ENCODE measurements at places on chromosomes 2 and 18. TPM values are rescaled to one million over a fixed set of nuclear protein-coding genes. Genes with fewer than 3 reads are reported as not detected.

DNA sequence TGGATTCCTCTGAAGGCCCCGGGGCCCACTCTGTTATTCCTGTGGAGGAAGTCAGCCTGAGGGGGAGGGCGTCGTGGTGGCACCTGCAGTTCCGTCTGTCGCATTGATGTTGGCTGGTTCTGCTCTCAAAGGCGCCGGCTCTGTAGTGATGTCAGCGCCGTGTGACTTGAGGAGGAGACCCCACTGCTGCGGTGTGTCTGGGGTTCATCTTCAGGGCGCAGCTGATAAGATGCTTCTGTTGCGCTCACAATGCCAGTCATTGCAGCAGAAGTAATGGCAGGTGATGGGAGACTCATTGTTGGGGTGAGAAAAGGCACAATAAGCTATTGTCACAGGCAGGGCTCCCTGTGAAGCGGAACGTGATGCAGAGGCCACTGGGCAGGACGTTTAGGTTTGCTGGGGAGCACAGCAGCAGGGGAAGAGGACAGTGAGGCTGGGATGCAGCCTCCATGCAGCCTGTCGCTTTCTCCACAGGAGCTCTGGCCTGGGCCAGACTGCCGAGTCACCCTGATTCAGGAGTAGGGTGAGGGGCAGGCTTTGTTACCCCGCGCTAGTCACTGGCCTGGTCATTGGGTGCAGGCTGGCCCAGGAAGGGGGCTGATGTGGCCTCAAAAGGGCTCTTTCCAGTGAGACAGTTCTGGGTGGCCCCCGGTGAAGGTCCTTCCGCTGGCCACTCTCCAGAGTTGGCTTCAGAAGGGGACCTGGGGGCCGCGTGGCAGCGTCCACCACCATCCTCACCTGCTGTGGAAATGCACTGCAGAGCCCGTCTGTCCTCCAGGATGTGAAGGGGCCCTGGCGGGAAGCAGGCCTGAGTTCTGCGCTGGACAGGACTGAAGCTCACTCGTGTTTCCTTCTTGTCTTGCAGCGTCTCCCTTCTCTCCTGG lies 42.9 kb downstream of the SH3BP4 start:
- H3K27me3 ChIP-seq, result peaks cover 3% of the 10 kb centered on the region
- H3K4me1 ChIP-seq, result peaks cover 2% of the 10 kb centered on the region
- H3K27ac ChIP-seq, result no peak overlapping the region
- DNase-seq, result no peak

GRCh38 chr2:62660087-62660486 lies 45.4 kb upstream of the EHBP1 start:
- no peaks in the 10 kb centered on the region for H3K36me3 ChIP-seq
- H3K4me3 ChIP-seq, result no peak overlapping the region
- peaks cover 33% of the 10 kb centered on the region for H3K4me1 ChIP-seq
- H3K27me3 ChIP-seq, result no peaks in the 10 kb centered on the region

- H3K27ac ChIP-seq, result no peak overlapping the region
- H3K36me3 ChIP-seq, result no peaks in the 10 kb centered on the region
- peaks cover 4% of the 10 kb centered on the region for H3K27me3 ChIP-seq
- no peak for DNase-seq
- H3K4me3 ChIP-seq, result no peak overlapping the region
- H3K4me1 ChIP-seq, result peaks cover 29% of the 10 kb centered on the region
Observed at GRCh38 chr2:100888601-100889000, 68.7 kb downstream of the NPAS2 start.

RAMP1 gene
- 24.5 TPM for polyA plus RNA-seq
